ENCODE measurements at places on chromosomes 5 and 9. TPM values are rescaled to one million over a fixed set of nuclear protein-coding genes. Genes with fewer than 3 reads are reported as not detected.
A peak's percentile ranks its signal among the peaks of the same experiment; 100 is the strongest.

Gene ADAMTS2
- total RNA-seq = 5.5 TPM

Gene POU5F2
- 0.63 TPM for total RNA-seq

Gene NTRK2
- total RNA-seq = 4.9 TPM

Gene DMRT3
- not detected for total RNA-seq

Gene JADE2
- 39.5 TPM for total RNA-seq

DNA sequence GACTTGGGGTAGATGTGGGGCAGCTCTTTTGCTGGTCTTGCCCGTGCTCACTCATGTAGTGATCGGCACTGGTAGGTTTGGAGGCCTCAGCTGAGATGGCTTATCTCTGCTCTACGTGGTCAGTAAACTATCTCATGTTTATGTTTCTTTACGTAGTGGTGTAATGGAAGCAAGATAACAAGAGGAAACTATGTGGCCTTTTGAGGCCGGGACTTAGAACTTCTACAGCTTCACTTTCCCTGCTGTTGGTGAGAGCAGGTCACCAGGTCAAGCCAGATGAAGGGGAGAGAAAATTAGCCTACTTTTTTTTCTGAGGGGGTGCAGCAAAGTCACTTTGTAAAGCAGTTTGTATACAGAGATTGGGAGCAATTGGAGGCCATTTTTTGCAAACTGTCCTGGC lies 8.5 kb downstream of the FOCAD start:
- DNase-seq = no peak

- DNase-seq = no peak
These were observed 269.4 kb upstream of the KLF9 start for GRCh38 chr9:70683841-70684240.

DNA sequence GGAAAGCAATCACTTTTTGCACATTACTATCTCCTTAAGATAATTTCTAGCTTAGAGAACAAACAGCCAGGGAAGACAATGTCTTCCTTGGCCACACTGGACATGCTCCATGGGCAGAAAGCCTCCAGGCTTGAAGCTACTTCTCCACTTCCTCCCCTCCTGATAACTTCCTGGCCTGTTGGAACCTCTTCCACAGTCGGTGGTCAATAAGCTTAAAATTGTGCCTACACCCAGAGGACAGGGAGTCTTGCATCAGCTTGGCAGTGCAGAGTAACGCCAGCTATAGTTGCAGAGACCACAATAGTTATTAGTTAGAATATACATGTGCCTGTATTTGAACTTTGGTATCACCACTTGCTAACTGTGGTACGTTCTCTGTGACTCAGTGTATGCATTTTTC lies 58.1 kb upstream of the ABCA1 start:
- DNase-seq = no peak

- no peak for DNase-seq
These were observed 101.3 kb upstream of the ICE1 start for GRCh38 chr5:5321137-5321536.

GRCh38 chr9:135968601-135969000 lies 7.4 kb upstream of the UBAC1 start:
- no peak for DNase-seq

DNA sequence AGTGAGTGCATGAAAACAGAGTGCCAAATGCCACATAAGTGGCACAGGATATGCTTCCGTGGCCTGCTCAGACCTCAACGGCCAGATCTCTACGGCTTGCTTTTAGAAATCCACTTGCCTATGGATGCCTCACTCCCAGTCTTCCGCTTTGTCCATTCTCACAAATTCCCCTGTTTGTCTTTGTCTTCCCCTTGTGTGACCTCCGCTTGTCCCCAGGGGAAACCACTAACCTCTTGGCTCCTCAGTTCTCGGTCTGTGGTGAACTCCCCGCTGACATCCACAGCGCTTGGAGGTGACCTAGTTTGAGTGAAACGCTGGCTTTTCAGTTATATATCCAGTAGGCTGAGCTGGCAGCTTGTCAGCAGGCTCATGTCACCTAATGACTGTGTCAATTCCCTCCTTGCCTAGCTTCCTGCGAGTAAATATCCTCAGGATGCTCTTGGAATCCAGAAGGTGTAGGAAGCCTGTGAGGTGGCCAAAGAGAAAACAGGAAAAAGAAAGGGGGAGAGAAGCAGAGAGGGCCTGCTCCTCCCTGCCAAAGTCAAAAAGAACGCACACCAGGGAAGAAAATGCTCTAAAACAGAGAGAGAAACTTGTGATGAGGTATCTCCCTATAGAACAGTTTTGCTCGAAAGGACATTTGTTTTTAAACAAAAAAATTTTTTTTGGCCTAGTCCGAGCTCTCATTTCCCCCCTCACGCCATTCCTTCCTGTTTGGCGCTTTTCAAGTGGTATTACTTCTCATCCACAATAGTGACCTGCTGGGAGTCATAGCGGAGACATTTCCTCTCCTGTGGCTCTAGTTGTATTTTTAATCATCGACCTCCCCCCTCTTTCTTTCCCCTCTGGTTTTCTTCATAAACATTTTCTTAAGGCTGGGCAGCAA lies 101.6 kb upstream of the SPRY4 start:
- peak; percentile 84 for DNase-seq

DNA sequence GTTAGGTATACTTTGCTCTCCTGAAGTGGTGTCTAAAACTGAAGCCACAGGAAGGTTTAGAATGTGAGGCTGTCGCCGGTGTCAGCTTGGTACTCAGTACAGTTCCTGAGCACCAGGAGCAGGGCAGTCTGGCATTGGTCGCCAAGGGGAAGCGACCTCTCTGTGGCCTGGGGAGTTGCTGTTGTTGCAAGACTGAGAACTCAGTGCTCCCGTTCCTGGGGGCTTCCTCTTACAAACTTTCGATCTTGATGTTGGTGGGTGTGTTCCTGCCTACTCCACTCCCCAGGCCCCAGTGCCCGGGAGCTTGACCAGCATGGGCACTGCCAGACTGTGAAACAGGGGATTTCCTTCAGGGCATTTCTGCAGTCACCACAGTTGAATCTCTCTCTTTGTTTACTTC lies 52.4 kb upstream of the PPARGC1B start:
- DNase-seq = peak; percentile 58

DNA sequence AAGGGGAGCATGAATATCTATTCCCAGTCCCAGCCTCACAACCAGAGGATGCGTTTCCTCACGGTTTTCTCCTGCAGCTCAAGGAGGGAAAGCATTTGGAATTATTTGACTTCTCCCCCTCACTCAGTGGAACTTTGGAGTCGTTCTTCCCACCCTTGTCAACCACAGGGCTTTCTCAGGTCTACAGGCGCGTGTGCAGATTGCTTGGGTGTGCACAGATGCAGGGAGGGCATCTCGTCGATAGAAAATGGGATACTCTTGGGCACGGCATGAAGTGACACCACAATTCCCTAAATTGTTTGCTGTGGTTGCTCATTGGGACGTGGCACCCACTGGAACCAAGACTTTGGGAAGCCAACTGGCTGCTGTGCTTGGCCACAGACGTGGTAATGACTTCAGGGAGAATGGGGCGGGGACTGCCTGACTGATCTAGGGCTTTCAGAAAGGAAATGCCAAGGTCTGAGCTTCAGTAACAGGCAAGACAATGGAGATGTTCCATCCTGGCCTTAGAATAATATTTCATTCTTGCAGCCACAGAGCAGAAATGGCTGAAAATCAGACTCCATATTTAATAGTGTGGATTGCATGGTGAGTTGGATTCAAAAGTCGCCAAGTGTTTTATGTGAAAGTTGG lies 12.2 kb upstream of the OBP2B start:
- no peak for DNase-seq

GRCh38 chr5:16446993-16447392 lies 18.6 kb downstream of the ZNF622 start:
- DNase-seq = no peak

GRCh38 chr5:151697452-151697851 lies 10.7 kb upstream of the SPARC start:
- no peak for DNase-seq

- DNase-seq = no peak
These were observed 32.5 kb downstream of the HABP4 start for GRCh38 chr9:96482476-96482875.

GRCh38 chr5:4758996-4759395 lies 381.1 kb upstream of the ADAMTS16 start:
- DNase-seq = no peak

Measured in heart left ventricle (tissue), 16 donors.